Karpas-422 (cell line): ENCODE measurements at places on chromosomes 5 and 9.

GRCh38 chr5:139660923-139661814 is 13.0 kb downstream of the CXXC5 start:
- peak; percentile 54 for DNase-seq

DNA sequence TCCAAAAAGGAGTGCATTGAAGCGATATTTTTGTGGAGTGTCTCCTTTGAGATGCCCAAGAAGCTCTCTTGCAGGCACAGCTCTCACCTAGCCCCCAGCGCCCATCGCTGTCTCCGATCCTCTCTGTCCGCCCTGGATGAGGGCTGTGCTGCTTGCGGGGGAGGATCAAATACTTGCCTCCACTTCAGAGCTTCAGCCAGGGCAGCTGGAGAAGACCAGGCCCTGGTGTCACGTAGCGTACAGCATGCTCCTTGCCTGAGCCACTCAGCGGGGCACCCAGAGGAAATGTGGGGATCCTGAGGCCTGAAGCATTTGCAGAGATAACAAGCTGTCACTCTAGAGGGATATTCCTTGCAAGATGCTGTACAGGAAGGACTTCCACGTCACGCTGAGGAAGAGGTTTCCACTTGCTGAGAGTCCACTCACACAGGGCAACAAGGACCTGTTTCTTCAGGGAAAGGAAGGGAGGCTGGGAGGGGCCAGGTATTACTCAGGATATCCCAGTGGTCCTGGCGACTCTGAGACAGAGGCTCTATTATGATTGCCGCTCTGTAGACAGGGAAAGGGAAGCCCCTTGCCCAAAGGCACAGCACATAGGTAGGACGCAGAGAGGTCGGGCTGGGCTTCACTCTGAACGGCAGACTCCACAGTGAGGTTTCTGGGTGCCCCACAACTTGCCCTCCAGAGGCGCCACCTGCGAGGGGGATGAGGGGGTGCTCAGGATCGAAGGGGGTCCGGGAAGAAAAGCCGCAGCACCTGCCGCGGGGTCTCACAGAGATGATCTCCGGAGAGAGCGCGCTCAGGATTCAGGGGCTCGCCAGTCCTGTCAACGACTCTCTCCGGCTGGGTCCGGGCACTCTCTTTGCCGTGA is 64.0 kb downstream of the CRB2 start:
- DNase-seq = no peak

- no peak for DNase-seq
Measured at GRCh38 chr5:136006761-136007251, 22.0 kb upstream of the TGFBI start.

DNA sequence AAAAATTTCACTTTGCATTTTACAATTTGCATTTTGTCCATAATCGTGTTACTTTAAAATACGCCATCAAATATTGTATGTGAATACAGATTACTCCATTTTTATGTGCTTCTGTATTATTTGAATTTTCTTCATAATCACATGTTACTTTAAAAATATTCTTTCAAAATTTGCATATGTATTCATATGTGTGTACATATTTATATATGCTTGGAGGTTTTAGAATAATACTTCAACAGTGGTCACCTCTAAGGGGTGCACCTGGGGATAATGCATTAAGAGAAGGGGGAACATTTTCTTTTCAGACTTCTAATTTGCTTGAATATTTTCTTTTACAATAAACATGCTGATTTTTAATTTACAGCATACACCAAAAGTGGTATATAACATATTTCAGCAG is 21.9 kb upstream of the ELL2 start:
- no peak for DNase-seq

- DNase-seq = no peak
Measured at GRCh38 chr5:172715931-172716682, 54.9 kb downstream of the DUSP1 start.

DNA sequence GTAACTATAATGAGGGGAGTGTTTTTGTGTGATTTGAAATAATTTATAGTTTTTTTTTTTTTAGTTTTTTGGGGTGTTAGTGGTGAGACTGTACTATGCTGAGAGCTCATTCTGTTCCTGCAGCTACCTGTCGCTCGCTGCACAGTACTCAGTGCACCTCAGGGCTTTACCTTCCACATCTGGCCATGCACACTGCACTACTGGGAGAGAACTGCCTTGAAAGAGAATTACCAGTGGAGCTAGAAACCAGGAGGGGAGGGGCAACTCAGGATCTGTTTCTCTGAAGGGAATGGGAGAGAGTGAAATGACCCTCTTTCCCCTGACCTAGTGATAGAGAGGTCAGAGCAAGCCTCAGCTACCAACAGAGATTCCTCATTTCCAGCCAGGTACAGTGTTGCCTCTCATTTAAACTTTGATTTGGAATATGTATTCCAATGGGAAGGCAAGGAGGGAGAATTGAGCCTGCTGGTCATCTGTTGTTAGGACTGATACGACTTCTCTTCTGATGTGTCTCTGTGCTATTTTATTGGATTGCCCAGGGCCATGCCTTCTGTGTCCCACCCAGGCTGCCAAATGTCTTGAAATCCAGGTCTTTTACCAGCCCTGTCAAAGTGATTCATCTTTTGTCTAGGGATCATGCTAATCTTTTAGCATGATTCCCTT is 8.9 kb downstream of the ATG10 start:
- DNase-seq = no peak

DNA sequence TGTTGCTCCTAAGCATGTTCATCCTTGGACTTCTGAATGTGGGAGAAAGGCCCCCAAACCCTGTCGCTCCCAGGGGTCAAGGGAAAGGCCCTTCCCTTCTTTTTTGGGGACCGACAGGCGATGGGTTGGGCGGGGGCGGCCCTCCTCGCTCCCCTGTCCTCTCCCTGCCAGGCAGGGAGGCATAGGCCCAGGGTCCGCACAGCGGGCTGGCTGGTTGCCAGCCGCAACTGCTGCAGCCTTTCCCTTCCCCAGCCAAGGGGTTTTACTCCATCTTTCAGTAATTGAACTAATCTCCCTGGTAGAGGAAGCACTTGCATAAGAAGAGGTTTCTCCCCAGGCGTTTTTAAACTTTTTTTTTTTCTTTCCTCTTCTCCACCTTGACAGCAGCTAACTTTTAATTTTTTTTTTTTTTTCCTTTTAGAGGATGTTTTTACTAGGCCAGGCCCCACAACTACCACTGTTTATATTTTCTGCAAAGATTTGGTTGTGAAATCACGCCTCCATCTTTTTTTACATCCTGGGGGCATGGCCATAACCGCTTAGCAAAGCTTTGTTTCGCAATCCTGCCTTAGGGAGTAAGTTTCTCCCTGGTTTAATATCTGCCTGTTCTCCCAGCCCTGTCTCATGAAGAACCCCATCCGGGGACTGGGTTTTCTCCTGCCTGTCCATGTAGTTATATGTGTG is 216.9 kb upstream of the ZNF608 start:
- no peak for DNase-seq

GRCh38 chr5:129079496-129079895 is 15.1 kb upstream of the ISOC1 start:
- DNase-seq = no peak

DNA sequence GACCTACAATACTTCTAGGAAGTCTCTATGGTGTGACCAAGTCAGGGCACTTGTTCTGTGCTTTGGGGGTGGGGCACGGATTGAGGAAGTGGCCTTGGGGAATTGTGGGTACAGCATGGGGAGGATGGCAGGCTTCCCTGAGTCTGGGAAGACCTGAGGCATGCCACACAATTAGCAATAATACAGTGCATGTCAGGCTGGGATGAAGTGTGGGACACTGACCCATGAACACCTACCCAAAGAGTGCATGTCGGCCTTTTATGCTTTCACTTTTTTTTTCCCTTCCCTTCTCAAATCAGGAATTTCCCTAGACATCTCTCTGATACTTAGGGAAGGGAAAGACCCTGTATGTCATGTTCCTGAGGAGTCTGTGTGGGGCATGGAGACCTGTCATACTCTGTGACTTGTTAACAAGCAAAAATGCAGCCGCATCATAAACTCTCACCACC is 146.4 kb downstream of the PALM2AKAP2 start:
- DNase-seq = no peak

- no peak for DNase-seq
Measured at GRCh38 chr9:112581469-112582176, 95.0 kb downstream of the KIAA1958 start.

DNA sequence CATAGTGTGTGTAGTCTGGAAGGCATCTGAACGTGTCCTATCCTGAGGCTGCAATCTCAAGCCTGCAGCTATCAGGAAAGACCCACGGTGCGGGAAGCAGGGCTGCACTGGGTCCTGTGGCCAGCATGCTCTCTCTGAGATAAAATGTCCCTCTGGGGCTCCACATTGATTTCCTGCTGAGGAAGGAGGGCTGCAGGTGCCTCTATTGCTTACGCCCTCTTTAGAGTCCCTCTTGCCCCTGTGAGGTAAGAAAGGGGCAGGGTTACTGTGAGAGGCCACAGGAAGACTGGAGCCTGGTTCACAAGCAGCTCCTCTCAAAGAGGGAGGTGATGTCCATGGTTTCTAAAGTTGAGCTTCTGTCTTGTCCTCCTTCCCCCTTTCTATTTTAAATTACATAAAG is 299.9 kb upstream of the RFX3 start:
- DNase-seq = no peak

DNA sequence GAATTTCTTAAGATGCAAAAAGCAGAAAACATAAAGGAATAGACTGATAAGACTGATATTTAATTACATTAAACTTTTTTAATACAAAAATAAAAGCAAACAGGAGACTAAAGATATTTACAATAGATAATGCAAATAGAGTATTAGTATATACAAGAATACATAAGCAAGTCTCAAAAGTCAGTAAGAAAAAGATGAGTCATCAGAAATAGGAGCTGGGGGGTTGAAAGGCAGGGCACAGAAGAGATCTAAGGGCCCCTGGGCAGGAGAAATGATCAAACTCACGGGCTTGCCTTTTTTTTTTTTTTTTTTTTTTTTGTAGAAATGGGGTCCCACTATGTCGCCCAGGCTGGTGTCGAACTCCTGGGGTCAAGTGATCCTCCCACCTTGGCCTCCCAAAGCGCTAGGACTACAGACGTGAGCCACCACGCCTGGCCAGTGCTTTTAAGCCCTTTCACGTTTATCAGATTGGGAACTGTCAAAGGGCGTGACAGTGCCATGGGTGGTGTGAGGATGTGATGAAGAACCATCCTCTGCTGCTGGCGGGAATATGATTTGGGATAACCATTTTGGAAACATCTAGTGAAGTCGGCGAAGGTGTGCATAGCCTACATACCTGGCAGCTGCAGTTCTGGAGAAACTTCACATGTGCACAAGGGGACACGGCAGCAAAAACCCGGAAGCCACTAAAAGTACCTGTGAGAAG is 126.1 kb downstream of the CACNA1B start:
- DNase-seq = no peak

- DNase-seq = peak; percentile 78
Measured at GRCh38 chr5:93800988-93801811, 59.8 kb upstream of the POU5F2 start.

- no peak for DNase-seq
Measured at GRCh38 chr5:3339798-3340115, 255.9 kb upstream of the IRX1 start.

DNA sequence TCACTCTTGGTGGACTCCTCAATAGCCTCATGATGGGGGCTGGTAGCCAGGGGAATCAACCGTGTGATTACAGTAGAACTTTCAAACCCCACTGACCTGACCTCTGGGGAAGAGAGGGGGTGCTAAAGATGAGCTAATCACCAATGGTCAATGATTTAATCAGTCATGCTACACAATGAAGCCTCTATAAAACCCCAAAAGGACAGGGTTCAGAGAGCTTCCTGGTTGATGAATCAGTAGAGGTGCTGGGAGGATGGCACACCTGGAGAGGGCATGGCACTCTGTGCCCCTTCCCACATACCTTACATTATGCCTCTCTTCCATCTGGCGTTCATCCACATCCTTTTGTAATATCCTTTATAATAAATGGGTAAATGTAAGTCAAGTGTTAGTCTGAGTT is 8.9 kb upstream of the SH3TC2 start:
- DNase-seq = no peak

DNA sequence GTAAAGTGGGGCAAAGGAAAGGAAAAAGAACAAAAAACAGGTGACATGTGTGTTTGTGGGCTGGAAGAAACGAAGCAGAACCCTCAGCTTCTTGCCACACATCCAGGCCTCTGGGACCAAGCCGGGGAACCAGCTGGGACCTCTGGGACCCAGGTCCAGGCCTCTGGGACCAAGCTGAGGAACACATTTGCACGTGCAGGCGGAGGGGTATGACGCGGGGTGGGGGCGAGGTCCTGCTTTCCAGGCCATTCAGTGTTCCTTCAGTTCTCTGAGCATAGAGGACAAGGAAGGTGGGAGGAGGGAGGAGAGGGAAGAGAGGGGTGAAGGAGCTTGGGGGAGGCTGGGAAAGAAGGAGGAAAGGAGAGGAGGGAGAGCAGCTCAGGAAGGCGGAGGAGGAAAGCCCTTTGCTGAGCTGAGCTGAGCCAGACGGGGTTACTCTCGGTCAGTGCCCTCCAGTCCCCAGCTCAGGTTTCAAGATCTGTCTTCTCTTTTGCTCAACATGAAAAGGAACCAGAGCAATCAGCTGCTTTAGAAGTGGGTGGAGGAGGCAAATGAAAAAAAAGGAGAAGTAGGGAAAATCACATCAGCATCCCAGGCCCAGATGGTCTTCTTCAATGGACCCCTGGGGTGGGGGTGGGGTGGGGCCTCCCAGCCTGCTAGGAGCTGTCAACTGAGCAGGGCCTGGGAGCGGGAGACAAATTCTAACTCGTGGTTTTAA is 59.1 kb downstream of the ABCA1 start:
- DNase-seq = peak; percentile 94

GRCh38 chr9:102950346-102950745 is 44.8 kb upstream of the CYLC2 start:
- no peak for DNase-seq

- no peak for DNase-seq
Measured at GRCh38 chr9:23741351-23741750, 84.7 kb downstream of the ELAVL2 start.

DNA sequence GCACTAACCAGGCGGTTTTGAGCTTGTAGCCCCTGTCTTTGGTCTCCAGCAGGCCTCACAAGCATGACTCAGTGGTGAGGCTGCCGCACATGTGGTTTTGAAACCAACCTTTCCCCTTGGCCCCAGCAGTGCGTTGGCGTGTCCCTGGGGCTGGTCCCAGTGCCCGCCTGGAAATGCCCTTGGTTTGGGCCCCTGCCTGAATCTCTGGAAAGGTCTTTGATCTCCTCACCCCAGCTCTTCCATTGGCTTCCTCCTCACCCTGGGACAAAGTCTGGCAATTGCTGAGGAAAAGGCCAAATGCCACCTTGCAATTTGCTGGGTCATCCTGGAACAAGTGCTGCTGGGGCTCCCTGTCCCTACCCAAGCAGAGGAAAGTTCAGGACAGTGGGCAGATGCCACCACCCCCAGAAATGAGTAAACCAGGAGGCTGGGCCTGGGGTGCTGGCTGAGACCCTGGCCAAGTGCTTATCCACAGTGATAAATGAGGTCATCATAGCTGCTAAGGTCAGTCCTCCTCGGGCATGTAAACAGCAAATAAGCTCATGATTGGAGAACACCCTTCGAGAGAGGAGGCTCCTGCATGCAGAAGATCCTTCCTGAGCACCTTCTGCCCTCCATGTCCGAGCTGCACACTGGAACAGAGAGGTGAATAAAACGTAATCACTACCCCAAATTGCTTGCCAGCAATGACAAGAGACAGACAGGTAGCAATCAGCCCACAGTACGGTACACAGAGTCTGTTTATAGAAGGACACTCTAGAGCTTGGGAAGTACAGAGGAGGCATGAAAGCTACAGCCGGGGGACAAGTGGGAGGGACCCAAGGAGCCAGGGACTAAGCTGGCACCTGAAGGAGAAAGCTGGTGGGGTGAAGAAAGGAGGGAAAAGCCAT is 98.9 kb upstream of the CPEB4 start:
- DNase-seq = no peak
